ENCODE measurements at places on chromosomes 13 and 19.
A peak's percentile ranks its signal among the peaks of the same experiment; 100 is the strongest.

DNA sequence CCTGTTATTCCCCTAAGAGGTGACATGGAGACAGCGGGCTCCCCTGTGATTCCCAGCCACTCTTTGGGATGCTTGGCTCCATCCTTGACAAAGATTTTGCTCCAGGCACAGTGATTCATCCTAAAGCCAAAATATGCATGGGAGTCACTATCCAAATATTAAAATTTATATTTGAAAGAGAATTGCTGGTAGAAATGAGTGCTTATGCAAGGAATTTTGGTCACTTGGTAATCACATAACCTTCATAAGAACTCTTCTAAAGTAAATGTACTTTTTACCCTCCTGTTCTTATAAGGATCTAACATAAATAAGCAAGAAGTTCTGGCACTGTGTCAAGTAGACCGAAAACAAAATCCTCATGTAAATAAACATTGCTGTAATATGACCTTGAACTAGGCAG lies 385.8 kb downstream of the ITGBL1 start:
- DNase-seq, result no peak

DNA sequence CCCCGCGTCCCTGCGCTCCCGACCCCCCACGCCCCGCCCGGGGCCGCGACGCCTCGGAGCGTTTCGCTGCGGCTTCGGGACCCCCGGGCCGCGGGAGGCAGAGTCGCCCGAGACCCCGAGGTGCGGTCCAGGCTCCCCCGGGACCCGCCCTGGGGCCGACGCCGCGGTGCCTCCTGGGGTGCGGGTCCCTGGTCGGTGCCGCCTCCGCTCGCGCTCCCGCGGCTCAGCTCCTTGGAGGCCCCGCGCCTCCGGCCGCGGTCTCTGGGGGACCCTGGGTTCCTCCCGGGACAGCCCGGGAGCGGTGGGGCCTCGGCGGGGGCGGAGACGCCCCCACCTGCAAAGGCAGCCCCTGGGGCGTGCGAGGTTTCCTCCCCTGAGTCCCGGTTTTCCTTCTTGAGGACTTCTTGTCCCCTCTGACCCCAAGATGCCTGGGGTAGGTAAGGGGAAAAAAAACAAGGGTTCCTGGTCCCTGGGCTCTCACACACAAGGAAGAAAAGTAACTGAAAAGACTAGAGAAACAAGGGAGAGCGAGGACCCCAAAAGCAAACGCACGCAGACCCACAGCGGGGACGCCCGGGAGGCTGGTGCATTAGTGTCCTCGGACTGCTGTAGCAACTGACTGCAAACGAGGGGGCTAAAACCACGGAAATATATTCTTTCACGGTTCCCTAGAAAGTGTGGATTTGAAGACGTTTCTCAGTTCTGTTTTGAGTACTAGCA lies 740 bp downstream of the ZNF555 start:
- no peak for DNase-seq

- no peak for DNase-seq
Observed at GRCh38 chr19:4291184-4291732, 10.9 kb downstream of the TMIGD2 start.

DNA sequence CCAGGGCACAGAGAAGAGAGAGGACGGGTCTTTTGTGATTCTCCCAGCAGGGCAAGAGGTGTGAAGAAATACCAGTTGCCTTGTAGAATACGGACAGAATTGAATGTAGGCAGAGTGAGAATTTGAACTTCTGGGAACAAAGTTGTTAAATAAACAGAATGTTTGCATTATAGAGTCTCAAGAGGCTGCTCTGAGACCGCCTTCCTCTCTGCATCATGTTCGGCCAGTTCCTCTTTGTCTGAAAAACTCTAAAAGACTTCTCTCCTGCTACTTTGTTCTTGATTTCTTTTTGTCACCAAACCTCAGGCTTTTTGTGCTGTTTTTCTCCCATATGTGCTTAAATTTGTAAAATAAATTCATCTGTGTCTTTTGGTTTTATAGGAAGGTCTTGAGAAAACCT lies 256.4 kb downstream of the DLEU7 start:
- DNase-seq, result no peak

DNA sequence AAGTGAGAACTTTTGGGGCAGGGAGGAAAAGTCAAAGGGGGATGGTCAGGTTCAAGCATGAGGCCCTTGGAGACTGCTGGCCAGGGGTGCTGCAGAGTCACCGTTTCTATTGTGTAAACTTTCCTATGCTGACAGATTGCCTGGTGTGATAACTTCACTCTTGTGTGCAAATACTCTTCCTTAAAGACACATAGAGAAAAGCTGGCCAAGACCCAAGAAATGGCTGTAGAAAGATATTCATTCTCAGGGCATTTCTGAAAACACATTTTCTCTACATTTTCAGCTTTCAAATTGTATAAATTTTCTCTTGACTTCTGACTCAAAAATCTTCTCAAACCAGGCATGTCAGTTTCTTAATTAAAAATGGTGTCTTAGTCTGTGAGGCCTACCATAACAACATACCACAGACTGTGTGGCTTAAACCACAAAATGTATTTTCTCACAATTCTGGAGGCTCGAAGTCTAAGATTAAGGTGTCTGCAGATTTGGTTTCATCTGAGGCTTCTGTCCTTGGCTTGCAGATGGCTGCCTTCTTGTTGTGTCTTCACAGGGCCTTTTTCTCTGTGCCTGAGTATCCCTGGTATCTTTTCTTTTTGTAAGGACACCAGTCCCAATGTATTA lies 304.5 kb downstream of the KCNRG start:
- DNase-seq, result peak; percentile 20

GRCh38 chr13:82294226-82294625 lies 1588.0 kb downstream of the SLITRK1 start:
- DNase-seq, result no peak

GRCh38 chr19:52722062-52723003 lies 12.5 kb downstream of the ZNF611 start:
- DNase-seq, result no peak

DNA sequence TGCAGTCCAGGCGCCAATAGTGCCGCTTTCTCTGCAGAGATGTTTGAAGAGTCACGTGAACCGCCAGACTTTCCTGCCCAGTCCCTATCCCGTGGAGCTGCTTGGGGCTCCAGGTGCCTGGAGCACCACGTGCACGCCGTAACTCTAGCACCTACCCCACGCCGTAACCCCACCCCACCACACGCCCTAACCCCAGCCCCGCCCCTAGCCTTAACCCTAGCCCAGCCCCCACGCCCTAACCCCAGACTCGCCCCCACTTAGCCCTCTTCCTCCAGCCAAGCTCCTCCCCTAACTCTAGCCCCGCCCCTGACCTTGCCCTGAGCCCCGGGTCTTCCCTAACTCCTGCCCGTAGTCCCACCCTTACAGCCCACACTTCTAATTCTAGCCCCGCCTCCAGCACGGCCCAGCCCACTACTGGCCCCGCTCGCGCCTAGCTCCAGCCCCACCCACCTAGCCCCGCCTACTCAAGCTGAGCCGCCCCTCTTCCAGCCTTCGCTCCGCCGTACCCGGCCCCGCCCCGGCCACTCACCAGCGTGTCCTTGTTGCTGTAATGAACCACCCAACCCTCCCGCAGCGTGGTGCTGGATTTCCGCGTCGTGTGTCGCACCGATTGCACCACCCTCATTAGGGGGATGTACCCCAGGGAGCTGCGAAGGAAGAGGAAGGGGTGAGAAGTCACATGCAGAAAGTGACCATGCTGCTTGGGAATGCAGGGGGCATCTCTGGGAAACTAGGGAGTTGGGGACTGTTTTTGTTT lies 19.5 kb downstream of the PRKD2 start:
- no peak for DNase-seq

DNA sequence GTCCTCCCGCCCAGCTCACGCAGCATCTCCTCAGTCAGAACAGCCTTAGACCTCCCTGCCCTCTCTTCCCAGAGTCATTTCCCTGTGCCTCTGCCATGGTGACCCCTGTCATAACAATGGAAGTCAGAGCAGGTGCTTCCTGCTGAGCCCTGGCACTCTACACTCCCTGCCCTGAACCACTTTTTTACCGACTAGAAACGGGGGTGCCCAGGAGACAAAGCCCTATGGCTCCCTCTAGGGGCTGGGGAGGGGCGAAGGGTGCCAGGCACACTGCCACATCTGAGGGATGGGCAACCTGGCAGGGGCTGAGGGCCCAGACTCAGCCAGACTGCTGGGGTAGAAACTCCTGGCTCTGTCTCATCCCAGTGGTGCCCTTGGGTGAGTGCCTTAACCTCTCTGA lies 16.4 kb downstream of the ZNF574 start:
- no peak for DNase-seq

DNA sequence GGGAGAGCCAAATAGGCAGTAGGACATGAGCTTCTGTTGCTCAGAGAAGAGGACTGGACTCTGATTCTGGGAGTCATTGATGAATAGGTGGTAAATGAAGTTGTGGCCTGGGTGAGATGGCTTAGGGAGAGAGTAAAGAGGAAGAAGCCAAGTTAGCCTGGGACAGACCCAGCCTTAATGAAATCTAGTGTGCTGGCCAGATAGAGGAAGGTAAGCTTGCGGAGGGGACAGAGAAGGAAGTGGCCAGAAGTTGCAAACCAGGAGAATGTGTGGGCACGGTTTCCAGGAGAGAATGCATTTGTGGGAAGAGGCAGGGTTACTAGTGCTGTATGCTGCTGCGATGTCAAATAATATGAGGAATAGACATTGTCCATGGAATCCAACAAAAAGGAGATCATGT lies 83.3 kb upstream of the OLFM4 start:
- DNase-seq, result no peak

GRCh38 chr13:65631078-65631477 lies 1599.1 kb downstream of the PCDH9 start:
- DNase-seq, result no peak

GRCh38 chr13:22227895-22228294 lies 557.0 kb downstream of the FGF9 start:
- no peak for DNase-seq

- DNase-seq, result no peak
Observed at GRCh38 chr13:49772828-49773227, 19.7 kb downstream of the KPNA3 start.

DNA sequence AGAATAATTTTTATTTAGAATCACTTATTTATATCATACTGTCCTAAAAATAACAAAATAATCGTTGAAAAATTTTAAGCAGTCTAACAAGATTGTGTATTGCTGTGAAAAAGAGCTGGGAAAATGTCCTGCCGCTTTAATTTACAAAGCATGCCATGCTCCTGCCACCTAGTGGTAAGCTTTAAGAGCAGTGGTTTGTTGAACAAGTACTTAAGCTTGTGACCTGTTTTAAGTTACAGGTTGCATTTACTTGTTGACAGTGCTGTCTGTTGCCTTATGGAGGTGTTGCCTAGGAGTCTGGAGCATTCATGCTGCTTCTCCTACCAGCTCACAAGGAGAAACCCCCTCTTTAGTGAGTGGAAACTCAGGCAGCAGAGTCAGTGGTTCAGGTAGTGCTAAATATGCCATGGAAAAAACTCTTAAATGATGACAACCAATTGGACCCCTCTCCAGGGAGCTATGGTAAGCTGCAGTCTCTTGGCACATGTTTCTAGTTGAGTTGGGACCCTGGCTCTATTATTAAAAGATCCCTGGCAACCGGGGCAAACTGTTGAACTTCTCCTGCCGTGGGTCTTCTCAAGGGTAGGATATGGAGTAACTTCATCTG lies 68.4 kb downstream of the SPATA13 start:
- peak; percentile 44 for DNase-seq

Data from CD4-positive, alpha-beta memory T cell (primary cell).